ENCODE measurements at places on chromosomes 5 and 9. TPM values are rescaled to one million over a fixed set of nuclear protein-coding genes. Genes with fewer than 3 reads are reported as not detected.

Gene PCDHGA5
- 4.9 TPM for total RNA-seq

DNA sequence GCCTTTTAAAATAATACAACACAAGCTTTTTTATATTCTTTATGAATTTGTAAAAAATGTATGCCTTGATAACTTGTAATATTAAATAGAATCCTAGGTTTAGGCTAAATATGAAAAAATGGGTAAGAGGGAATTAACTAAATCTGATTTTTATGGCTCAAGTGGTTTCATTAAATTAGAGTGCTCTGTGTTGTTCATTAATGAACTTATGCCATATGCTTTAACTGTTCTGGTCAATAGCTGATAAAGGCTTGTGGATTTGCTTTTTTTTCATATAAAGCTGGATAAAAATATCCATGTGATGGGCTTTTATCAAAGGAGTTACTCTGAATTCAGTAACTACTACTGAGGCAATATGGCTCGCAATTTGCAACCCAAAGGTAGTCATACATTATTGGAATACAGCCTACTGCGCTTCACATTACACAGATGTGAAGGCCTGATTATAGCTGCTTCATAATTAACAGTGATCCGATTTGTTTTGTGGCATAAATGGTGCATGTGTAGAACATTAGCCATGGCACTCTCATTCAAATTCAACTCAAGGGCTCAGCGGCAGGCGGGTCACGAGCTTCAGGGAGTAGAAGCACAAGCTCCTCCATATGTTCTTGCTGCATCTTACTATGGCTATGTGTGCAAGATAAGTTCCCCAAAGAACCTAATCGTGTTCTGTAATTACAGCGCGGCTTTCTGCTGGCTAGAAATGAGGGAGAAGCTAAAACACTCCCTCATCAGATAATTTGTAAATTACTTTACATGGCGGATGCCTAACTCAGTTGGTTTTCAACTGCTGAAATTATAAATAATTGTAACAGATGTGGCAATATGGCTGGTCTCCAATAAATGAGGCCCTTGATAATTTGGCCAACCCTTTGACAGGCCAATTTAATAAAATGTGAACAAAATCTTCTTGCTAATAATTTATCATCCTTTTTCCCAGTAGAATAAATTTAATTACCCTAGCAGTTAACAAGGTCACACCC is 188.3 kb downstream of the CNTLN start:
- no peaks in the 10 kb centered on the region for H3K27me3 ChIP-seq
- H3K27ac ChIP-seq, result no peak overlapping the region
- no peaks in the 10 kb centered on the region for H3K4me1 ChIP-seq

Gene TRIM14
- total RNA-seq, result 4.1 TPM

DNA sequence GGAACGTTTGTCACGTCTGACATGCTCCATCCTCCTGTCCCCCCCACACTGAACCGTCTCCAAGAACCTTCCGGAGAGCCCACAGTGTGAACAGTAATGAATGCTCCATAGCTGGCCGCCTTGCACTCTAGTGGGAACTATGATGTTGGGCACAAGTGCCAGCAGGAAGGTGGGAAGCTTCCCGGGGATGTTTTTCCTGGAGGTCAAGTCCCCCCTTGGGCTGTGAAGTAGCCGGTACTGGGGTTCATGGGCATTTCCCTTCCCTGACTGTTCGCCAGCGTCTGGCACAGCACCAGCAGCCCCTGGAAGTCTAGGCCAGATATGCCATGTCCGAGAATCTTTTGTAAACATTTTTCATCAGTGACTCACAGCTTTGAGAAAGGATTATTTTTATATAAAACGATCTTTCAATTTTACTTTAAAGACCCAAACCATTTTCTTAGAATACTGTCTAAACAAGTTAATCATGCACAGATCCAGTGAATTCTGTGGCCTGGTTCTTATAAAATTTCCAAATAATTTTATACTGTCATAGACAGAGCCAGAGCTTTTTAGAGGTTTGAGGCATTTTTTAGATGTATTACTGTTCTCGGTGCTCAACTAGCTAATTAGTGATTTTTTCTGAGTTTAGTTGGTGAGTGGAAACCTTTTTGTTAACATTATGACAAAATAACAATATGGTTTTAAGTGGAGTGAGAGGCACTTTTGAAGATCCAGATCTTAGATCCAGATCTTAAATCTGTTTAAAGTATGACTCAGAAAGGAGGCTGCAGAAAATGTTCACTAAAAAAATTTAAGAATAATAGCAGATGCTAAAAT is 11.6 kb downstream of the ABL1 start:
- peak overlapping the region; percentile 96 for H3K27ac ChIP-seq
- H3K4me3 ChIP-seq, result peak overlapping the region; percentile 47
- H3K36me3 ChIP-seq, result no peaks in the 10 kb centered on the region
- H3K4me1 ChIP-seq, result peaks cover 88% of the 10 kb centered on the region
- peak; percentile 38 for DNase-seq
- no peaks in the 10 kb centered on the region for H3K27me3 ChIP-seq

DNA sequence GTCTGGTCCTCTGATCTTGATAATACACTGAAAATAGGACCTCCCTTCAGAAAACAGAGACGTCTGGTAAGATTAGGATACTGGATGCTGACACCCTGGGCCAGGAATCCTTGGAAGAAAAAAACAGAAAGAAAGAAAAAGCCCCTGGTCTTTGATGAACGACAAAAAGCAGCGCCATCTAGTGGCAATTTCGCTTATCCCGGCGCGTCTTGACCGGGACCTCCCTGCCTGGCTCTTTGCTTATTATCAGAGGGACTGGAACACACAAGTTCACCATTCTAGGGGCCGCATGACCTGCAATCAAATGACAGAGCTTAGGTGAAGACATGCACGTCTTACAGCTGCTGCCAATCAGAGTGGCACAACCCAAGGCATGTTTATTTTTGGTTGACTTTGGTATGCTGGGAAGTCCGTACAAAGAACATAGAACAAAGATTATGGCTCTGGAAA is 114.9 kb upstream of the NFIB start:
- H3K27me3 ChIP-seq, result no peaks in the 10 kb centered on the region
- peak; percentile 67 for DNase-seq
- H3K27ac ChIP-seq, result peak overlapping the region; percentile 66
- no peaks in the 10 kb centered on the region for H3K36me3 ChIP-seq

GRCh38 chr5:144370273-144370672 is 199.6 kb downstream of the KCTD16 start:
- H3K36me3 ChIP-seq, result no peaks in the 10 kb centered on the region
- no peak overlapping the region for H3K27ac ChIP-seq
- H3K27me3 ChIP-seq, result no peaks in the 10 kb centered on the region
- no peak overlapping the region for H3K4me3 ChIP-seq
- H3K4me1 ChIP-seq, result no peaks in the 10 kb centered on the region

Gene SPEF2
- 2.7 TPM for total RNA-seq

Gene TRPM6
- 0.30 TPM for total RNA-seq

DNA sequence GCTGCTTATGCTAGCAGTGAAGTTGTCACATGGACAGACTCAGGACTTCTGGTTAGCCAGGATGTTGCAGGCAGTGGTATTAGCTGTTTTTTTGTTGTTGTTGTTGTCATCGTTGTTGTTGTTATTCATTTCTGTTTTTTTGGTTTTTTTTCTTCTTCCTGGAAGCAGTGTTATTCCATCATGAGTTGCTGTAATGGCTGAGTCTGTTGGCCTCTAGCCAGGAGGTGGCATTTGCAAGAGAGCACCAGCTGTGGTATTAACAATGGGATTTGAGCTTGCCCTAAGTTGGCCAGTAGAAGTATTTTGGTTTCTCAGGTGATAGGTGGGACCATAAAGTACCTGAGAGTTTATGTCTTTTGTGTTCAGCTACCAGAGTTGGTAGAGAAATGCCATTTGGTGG is 561.1 kb downstream of the KCTD16 start:
- no peaks in the 10 kb centered on the region for H3K4me1 ChIP-seq
- no peak overlapping the region for H3K4me3 ChIP-seq
- no peaks in the 10 kb centered on the region for H3K36me3 ChIP-seq
- no peak for DNase-seq
- no peaks in the 10 kb centered on the region for H3K27me3 ChIP-seq
- no peak overlapping the region for H3K27ac ChIP-seq

DNA sequence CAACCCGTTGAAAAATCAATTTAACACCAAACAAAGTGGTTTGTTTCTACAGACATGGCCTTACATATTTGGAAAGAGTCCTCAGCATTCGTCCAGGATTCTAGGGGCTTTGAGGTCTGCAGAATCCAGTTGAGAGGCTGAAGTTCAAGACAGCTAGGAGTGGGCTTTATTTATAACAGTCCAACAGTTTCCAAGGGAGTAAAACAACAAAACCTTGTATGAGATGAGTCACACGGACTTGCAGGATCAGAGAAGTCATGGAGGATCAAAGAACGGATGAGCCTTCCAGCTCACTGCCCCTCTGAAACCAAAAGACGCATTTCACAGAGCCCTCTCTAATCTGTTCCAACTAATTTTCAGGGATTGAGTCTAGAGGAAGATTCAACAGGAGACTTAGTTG is 11.1 kb upstream of the ESM1 start:
- no peak overlapping the region for H3K4me3 ChIP-seq
- H3K27ac ChIP-seq, result no peak overlapping the region
- peaks cover 64% of the 10 kb centered on the region for H3K27me3 ChIP-seq

DNA sequence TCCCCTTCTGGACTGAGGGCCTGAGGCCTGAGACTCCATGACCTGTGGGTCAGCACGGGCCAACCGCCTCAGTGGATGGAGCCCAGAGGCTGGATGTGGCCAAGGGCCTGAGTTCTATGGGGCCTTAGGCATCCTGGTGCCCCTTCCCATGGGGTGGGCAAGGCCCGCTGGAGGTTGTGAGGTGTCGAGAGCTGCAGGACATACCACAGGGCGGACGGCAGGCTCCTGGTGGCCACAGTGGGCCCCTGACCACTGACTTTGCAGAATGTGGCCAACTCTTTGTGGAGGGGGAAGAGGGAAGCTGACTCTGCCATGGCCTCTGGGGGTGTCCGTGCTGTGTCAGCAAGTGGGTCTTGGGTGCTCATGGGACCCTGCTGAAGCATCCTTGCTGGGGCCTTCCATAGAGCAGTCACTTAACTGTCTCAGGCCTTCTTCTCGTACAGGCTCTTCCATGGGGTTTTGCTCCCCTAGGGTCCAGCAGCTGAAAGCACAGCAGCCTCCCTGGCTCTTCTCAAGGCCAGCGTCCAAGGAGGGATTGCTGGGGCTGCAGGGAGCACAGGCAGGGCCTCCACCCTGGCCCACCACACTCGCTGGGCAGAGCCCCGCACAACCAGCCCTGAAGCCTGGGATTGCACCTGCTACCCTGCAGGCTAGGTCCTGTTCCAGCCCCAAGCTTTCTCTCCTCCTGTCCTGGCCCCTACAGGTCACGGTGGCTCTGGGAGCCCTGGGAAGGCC is 21.6 kb upstream of the SLC9A3 start:
- H3K4me1 ChIP-seq, result no peaks in the 10 kb centered on the region
- no peak overlapping the region for H3K4me3 ChIP-seq
- no peak overlapping the region for H3K27ac ChIP-seq
- peak; percentile 12 for DNase-seq
- no peaks in the 10 kb centered on the region for H3K36me3 ChIP-seq

DNA sequence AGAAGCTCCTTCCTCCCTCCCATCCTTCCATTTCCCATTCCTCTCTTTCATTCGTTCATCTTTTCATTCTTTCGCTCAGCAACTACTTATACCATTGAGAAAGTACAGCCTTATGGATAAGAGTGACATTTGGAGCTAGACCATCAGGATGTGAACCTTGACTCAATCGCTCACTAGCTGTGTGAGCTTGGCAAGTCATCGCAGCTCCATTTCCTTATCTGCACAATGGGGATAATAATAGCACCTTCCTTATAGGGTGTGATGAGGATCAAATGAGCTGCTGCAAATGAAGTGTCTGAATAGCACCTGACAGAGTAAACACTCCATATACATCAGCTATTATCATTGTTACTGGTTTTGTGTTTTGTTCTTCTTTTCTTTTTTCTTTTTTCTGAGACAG is 28.1 kb upstream of the SYNPO start:
- H3K27ac ChIP-seq, result peak overlapping the region; percentile 99
- H3K4me1 ChIP-seq, result peaks cover 89% of the 10 kb centered on the region
- DNase-seq, result no peak
- H3K4me3 ChIP-seq, result peak overlapping the region; percentile 9

Gene PCDHB10
- total RNA-seq, result 0.63 TPM

DNA sequence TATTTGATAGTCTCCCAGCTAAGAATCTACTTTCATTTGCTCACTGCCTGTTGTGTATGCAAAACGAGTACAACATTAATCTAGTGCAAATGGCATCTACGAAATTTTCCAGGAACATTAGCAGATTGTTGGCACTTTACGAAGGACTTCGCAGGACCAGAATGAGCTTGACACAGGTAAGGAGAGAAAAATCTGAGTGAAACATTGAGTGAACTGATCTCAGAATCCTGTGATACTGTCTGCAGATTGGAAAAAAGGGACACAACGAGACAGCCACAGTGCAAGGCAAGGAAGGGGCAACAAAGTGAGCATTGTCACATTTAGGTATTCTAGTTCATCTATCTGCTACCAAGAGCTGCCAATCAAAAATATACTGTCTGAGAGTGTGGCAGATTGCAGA is 350.5 kb downstream of the ZNF608 start:
- no peaks in the 10 kb centered on the region for H3K36me3 ChIP-seq
- H3K4me3 ChIP-seq, result no peak overlapping the region
- H3K27ac ChIP-seq, result no peak overlapping the region
- no peak for DNase-seq

GRCh38 chr9:111144741-111145140 is 106.5 kb upstream of the LPAR1 start:
- no peaks in the 10 kb centered on the region for H3K27me3 ChIP-seq
- DNase-seq, result no peak
- H3K4me3 ChIP-seq, result no peak overlapping the region
- no peak overlapping the region for H3K27ac ChIP-seq
- H3K4me1 ChIP-seq, result no peaks in the 10 kb centered on the region

DNA sequence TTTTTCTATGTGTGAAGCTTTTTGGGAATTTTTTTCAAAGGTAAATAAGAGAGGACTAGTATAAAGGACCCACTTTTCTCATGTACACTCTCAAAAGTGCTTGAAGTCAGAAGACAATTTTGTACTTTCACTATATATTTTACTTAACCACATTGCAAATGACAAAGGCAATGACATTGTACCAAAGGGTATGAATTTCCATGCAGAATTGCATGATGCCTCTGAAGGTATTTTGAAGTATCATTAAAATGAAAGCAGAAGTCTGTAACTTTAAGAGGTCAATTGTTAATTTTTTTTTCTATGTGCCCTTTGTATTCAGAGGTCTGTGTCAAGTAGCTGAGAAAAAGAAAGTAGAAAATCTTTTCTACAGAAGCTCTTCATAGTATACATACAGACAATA is 84.7 kb downstream of the ST8SIA4 start:
- DNase-seq, result no peak
- no peaks in the 10 kb centered on the region for H3K36me3 ChIP-seq
- peaks cover 7% of the 10 kb centered on the region for H3K4me1 ChIP-seq
- no peak overlapping the region for H3K27ac ChIP-seq
- no peaks in the 10 kb centered on the region for H3K27me3 ChIP-seq
